ENCODE measurements at places on chromosomes 1 and 21. TPM values are rescaled to one million over a fixed set of nuclear protein-coding genes. Genes with fewer than 3 reads are reported as not detected.
A peak's percentile ranks its signal among the peaks of the same experiment; 100 is the strongest.

- DNase-seq: no peak
Measured at GRCh38 chr1:66341446-66342089, 192.4 kb upstream of the SGIP1 start.

PPT1 gene
- 35.8 TPM for polyA plus RNA-seq

DNA sequence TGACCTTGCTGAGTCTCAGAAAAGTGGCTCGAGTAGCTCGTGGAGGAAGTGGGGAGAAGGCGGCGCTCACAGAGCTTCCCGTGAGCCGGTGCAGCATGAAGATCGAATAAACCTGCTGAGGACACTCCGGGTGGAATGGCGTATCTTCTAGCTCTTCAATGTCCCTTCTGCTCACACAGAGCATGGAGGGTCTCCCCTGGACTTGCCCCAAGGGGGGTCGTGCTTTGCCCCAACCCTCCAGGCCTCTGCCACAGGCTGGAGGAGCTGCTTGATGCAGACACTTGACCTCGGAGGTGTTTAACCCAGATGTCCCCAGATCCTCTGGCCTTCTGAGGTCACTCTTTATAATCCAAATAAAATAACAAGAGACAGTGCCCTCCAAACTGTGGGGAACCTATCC, 2.2 kb upstream of the KRTAP10-12 start:
- DNase-seq: no peak

ASAP3 gene
- 51.9 TPM for polyA plus RNA-seq

DNA sequence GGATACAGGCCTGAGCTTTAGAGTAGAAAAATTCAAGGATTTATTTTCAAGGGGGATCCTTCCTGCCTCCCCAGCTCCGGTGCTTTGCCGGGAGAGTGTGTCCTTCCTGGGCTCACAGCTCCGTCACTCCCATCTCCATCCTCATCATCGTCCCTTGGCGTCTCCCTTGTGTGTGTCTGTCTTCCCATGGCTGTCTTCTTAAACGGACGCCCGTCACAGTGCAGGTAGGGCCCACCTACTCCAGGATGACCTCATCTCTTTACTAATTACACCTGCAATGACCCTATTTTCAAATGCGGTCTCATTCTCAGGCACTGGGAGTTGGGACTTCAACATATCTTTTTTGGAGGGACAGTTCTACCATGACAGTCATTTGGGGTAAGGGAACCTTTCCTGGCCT, 320.3 kb upstream of the C1orf174 start:
- DNase-seq: no peak

DCST2 gene
- polyA plus RNA-seq: 0.75 TPM

DNA sequence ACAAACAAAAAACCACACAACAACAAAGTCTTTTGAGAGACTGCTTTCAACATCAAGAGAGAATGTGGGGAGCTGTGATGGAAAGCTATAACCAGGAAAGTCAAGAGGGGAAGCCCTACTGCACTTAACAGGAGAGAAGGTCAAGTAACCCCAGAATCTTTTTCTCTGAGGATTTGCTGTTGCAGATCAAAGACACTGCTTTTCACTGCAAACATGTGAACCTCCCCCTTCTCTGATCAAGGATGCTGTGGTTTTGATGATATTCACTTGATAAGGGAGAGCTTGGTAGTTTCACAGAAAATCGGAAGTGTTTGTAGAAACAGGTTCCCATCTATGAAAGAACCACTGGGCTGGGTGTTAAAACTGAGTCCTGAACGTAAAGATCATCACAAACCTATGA, 4.8 kb downstream of the ETV3 start:
- no peak for DNase-seq

GRCh38 chr1:119647228-119647733, 785 bp downstream of the ZNF697 start:
- no peak for DNase-seq

DNA sequence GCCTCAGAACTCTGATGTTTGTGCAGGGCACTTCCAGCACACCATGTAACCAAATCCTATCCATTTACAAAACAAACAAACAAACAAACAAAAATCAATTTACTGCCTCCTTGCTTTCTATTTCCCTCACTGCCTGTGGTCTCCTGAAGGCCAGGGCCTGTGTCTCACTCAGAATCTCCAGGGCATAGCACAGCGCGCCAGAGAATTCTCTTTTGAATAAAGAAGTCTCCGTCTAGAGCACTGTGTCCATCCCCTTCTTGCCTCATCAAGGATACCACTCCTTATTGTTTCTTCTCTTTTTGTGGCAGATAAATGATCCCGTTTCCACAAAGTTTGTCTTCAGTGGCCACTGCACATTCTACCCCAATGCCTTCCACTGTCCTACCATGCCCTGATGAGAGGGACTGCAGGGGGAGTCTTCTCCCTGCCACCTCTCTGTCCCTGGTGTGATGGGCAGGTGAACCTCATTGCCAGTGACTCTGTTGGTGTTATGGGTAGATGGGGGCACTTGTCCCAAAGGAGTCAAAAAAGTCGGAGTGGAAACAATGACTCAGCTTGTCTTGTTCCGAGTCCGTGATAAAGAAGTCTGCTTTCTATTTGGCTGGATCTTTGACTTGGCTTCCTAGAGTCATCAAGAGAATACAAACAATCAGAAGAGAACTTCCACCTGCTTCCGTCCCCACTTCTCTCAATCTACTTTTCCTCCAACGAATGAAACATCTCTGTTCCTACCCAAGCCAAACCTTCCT, 30.0 kb downstream of the XCL2 start:
- DNase-seq: no peak

DNA sequence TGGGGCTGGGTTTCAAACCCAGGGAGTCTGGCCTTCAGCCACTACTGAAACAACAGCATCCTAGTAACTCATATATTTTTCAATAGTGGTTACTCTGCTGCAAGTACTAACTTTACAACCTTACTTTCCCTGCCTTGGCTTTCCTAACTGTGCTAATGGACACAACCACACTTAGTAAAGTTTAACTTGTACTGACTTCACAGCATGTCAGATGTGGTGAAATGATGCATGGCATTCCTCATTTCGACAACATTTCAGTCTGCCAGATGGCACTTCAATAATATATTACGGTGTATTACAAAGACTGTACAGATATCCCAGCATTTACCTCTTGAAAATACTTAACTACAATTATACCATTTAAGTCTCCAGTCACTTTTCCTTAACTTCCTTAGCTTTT, 27.8 kb downstream of the LRRC7 start:
- DNase-seq: no peak

COL16A1 gene
- polyA plus RNA-seq: 160 TPM

IL6R gene
- 7.3 TPM for polyA plus RNA-seq

PYHIN1 gene
- polyA plus RNA-seq: 0.27 TPM

GRCh38 chr1:66137235-66137634, 344.5 kb downstream of the PDE4B start:
- no peak for DNase-seq

VWA1 gene
- polyA plus RNA-seq: 42.6 TPM

GIPC2 gene
- polyA plus RNA-seq: 2.8 TPM

GRCh38 chr1:162003061-162003829, 20.4 kb downstream of the OLFML2B start:
- peak; percentile 74 for DNase-seq

SPATC1L gene
- polyA plus RNA-seq: 10.8 TPM

MIXL1 gene
- 0.50 TPM for polyA plus RNA-seq

- DNase-seq: no peak
Measured at GRCh38 chr1:159162516-159163265, 8.7 kb upstream of the CADM3 start.

DNA sequence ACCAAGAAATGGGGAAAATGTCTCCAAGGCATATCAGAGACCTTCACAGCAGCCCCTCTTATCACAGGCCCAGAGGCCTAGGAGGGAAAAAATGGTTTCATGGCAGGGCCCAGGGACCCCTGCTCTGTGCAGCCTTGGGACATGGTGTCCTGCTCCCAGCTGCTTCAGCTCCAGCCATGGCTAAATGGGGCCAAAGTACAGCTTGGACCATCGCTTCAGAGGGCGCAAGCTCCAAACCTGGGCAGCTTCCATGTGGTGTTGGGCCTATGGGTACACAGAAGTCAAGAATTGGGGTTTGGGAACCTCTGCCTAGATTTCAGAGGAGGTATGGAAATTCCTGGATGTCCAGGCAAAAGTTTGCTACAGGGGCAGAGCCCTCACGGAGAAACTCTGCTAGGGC, 282.4 kb upstream of the BEND5 start:
- DNase-seq: no peak

- DNase-seq: no peak
Measured at GRCh38 chr1:25040122-25040685, 110.1 kb upstream of the RUNX3 start.

GRCh38 chr1:109527098-109527811, 12.4 kb upstream of the GPR61 start:
- no peak for DNase-seq

NEK2 gene
- polyA plus RNA-seq: 7.5 TPM

DNA sequence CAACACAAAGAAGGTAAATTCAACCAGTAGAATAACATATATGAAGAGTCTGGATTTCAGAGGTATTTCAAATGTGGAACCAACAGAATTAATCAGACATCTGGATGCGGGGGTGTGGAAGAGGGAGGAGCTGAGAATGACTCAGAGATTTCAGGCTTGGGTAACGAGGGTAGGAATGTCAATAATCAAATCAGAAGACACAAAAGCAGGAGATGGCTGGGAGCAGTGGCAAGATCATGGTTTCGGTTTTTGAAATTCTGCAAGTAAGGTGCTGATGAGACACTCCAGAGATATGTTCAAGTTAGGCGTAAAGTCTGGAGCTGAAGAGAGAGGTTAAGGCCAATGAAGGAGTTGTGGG, 64.0 kb downstream of the PLPPR5 start:
- no peak for DNase-seq

DTL gene
- 13.7 TPM for polyA plus RNA-seq

ERG gene
- 17.2 TPM for polyA plus RNA-seq

IER5 gene
- 8.8 TPM for polyA plus RNA-seq

GRCh38 chr21:26800970-26801431, 44.2 kb downstream of the ADAMTS1 start:
- peak; percentile 66 for DNase-seq

DNA sequence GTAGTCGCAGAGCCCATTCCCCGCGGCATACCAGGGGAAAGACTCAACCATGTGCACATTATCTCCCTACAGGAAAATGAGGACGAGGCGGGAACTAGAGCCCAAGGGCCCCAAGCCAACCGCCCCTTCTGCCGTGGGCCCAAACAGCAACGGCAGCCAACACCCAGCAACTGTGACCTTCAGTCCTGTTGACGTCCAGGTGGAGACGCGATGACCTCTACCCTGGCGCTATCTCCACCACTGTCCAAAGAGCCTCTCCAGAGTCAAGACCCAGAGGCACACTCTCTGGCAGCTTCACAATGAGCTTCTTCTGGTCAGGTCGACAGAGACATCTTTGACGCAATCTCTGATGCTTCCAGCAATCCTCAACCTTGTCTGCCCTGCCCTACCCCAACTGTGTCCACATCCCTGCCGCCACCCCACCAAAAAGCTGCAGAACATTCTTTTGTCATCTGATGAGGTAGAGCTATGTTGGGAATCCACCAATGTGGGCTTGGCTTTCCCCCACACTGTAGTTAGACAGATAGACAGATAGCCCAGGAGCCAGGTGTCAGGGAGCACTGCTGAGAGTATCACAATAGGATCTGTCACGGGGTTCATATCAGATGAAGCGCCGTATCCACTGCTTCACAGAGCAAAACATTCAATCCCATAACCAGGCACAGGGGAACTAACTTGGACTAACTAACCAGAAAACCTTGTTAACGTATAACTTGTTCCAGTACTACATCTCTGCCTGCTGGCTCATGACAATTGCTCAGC, 37.4 kb upstream of the SRRM1 start:
- DNase-seq: no peak

GRCh38 chr21:44778094-44778493, 23.5 kb downstream of the UBE2G2 start:
- no peak for DNase-seq

DNA sequence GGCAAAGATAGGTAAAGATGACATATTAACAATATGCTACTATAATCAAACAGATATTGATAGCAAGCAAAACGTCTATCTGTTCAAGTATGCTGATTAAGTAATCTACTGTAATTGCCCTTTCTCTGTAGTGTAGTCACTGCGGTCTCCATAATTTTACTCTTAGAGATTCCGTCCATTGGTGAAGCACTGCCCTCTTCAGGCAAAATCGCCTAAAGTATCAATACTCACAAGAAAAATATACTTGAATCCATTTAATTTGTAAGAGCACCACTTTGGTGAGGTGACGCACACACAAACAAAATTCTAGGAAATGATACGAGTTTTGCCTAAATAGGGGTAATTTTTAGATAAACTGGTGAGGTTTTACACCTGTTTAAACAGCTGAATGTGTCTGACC, 434.6 kb upstream of the CHRM3 start:
- peak; percentile 25 for DNase-seq

GRCh38 chr1:230306169-230306568, 120.0 kb downstream of the PGBD5 start:
- DNase-seq: no peak

LDLRAD1 gene
- not detected for polyA plus RNA-seq

- peak; percentile 96 for DNase-seq
Measured at GRCh38 chr1:149899460-149900284, at the start of gene BOLA1. BOLA1 (plus strand) TSS chr1:149899568; CDS start chr1:149900060, 492 bp downstream.

DNM3 gene
- 4.8 TPM for polyA plus RNA-seq
